Heart right ventricle (tissue), 16 donors: ENCODE measurements at places on chromosomes 11 and 22.

DNA sequence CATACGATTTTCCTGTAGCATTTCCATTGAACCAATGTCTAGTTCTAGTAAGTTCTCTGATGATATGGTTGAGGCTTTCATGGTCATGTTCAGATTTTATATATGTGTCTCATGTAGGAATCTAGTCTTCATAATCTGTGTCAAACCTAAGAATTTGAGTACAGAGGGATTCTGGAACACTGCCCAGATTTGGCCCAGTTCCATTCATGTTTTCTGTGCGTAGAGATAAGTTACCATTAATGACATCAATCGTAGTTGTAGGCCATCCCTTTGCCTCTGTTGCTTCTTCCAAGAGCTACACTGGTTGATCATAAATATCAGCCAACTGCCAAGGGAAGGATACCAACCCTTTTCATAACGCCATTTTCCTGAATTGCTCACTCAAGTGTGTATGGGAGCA is 23.3 kb downstream of the ST3GAL4 start:
- H3K4me1 ChIP-seq, result peaks cover 11% of the 10 kb centered on the region
- DNase-seq, result peak; percentile 35
- no peaks in the 10 kb centered on the region for H3K36me3 ChIP-seq
- H3K27me3 ChIP-seq, result no peaks in the 10 kb centered on the region
- no peak overlapping the region for H3K27ac ChIP-seq

DNA sequence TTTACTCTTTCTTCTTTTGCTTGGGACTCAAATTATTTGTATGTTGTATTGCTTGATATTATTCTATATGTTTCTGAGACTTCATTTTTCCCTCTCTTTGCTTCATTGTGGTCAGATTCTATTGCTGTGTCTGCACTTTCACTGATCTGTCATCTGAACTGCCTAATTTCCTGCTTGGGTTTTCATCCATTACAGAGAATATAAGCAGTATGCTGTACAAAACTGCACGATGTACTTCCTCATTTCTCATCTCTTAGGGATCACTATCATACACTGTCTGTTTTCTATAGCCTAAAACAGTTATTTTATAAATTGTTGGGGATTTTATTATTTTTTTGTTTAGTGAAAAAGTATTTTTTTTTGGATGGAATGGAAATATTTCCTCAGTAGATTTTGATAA is 736.7 kb upstream of the ANO5 start:
- no peak overlapping the region for H3K27ac ChIP-seq
- H3K4me1 ChIP-seq, result no peaks in the 10 kb centered on the region
- no peaks in the 10 kb centered on the region for H3K27me3 ChIP-seq
- H3K4me3 ChIP-seq, result no peak overlapping the region

GRCh38 chr11:120233207-120233803 is 6.6 kb upstream of the POU2F3 start:
- H3K36me3 ChIP-seq, result no peaks in the 10 kb centered on the region
- H3K27ac ChIP-seq, result no peak overlapping the region
- no peak for DNase-seq

GRCh38 chr22:41699264-41700107 is at the start of gene MEI1:
Gene MEI1, plus strand, starts transcription at chr22:41699503. Its CDS starts 36 bp downstream, at chr22:41699539.
- H3K27ac ChIP-seq, result no peak within 1 kb of the TSS
- H3K4me1 ChIP-seq, result peaks cover 23% of the 10 kb centered on the region
- H3K4me3 ChIP-seq, result peak within 1 kb of the TSS; percentile 30
- no peaks in the 10 kb centered on the region for H3K27me3 ChIP-seq
- DNase-seq, result peak; percentile 86

- H3K27ac ChIP-seq, result no peak overlapping the region
- no peaks in the 10 kb centered on the region for H3K4me1 ChIP-seq
- DNase-seq, result peak; percentile 10
- H3K36me3 ChIP-seq, result no peaks in the 10 kb centered on the region
- no peak overlapping the region for H3K4me3 ChIP-seq
Measured at GRCh38 chr11:38448284-38448683, 1850.2 kb upstream of the RAG2 start.

DNA sequence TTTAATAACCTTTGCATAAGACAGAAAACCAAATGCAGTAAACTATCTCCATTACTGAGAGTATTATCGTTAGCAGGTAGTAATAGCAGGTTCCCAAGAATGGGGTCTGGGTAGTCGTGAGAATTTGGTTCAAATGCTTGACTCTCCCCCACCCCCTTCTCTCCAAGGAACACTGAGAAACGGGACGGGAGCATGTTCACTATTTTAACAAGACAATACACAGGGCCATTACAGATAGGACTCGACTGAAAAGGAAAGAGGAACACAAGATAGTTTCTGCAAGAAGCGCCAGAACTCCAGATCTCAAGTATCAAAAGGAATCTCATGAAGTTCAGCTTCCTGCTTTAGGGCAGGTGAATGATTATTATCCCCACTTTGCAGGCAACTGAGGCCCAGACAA is 27.0 kb downstream of the KMT5B start:
- no peaks in the 10 kb centered on the region for H3K36me3 ChIP-seq
- H3K27me3 ChIP-seq, result no peaks in the 10 kb centered on the region
- no peak overlapping the region for H3K4me3 ChIP-seq
- DNase-seq, result no peak
- H3K4me1 ChIP-seq, result peaks cover 5% of the 10 kb centered on the region
- no peak overlapping the region for H3K27ac ChIP-seq
